Right ventricle myocardium superior (tissue), 1 donor: ENCODE measurements at places on chromosomes 11 and 22.

DNA sequence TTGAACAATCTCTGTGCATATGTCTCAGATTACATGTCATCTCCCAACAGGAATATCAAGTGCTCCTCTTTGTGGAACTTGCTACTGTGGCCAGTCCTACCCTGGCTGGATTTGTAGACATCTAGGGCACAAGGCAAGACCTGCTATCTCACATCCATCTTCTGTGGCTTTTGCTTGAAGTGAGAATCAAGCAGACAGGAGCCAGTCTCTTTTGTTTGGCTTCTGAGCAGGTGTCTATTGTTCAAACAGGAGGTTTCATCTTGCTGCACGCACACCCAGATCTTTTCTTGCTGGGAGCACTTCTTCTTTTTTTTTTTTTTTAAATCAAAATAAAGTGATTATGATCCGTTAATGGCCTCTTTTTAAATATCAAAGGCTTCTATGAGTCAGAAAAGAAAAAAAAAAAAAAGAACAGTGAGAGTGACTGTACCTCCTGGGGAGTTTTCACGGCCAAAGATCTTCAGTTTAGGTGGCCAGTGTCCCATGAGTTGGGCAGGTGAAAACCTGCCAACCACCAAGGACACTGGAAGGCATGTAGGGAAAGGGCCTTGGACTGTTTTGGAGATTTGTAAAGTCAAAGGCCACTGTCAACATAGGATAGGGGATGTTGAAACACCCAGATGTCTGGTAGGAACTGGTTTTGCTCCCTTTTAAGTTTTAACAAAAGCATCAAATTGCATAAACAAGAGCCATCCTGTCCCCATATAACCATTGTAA is 78.1 kb downstream of the CD44 start:
- no peak for DNase-seq

- DNase-seq: no peak
Measured at GRCh38 chr11:65927904-65928397, 8.7 kb downstream of the DRAP1 start.

DNA sequence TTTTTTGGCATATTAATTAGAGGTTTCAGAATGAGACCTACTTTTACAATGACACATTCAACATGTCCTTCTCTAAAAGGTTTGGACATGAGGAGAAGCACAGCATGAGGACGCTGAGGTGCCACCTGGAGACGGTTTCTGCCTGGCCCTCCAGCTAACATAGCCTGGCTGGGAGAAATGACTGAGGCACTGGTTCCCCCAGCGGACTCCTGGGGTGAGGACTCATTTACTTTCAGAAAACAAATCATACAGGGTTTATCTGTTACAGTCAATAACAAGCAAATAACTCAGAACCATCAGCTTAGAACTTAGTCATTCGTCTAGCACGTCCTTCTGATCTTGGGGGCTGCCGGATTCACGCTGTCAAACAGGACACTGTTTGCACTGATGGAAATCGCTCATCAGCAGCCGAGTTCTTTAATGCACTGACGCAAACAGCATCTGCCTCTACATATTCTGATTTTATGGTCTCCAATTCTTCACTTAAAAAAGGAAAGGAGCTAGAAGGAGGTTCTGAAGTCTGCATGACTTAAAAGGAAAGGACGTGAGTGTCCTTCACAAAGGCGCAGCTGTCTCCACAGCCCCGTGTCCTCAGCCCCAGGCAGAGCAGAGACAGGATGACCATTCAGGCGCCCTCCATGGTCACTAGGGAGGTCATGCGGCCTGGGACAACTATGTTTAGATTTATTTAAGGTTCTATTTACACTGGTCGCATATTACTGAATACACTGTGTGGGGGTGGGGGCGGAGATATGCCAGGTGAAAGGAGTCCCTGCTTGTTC is 44.2 kb downstream of the CERK start:
- DNase-seq: peak; percentile 14

DNA sequence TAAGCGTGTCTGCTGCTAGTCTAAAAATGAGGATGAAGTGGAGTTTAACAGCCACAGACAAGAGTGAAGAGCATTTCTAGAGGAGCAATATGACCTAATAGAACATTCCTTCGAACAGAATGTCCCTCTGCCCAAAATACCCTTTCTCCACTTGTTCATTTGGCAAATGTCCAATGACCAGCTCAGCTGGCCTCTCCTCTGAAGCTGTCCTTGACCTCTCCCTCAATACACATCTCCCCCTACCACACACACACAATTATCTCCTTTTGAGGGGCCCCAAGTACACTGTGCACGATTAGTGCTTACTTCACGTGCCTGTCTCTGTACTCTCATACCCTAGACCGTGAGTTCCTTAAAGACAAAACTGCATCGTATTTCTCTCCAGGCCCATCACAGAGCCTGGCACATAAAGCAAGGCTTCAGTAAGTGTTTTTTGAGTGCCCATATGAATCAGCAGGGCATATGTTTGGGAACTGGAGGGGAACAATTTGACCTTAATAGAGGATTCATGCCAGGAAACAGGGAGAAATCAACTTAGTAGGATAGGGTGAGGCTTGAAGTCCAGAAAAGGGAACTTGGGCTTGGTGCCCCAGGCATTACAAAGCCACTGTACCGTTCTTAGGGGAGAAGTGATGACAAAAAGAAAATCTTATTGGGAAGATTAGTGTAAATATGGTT is 18.1 kb upstream of the NCAM1 start:
- no peak for DNase-seq

DNA sequence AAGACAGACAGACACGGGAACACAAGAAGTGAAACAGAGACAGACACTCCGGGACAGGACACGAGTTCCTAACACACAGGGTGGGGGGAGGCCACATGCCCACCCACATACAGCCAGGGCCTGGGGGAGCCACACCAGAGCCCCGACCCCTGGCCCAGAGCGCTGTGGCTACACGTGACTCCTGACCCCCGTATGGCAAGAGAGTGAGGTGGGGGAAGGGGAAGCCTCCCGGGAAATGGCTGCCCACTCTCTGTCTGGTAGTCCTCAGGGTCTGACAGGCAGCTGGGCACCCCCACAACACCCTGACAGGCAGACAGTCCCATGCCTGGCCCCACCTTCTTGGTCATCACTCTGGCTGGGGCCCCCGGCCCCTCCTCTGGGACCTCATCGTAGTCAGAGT is 38.6 kb upstream of the PDE2A start:
- DNase-seq: no peak

DNA sequence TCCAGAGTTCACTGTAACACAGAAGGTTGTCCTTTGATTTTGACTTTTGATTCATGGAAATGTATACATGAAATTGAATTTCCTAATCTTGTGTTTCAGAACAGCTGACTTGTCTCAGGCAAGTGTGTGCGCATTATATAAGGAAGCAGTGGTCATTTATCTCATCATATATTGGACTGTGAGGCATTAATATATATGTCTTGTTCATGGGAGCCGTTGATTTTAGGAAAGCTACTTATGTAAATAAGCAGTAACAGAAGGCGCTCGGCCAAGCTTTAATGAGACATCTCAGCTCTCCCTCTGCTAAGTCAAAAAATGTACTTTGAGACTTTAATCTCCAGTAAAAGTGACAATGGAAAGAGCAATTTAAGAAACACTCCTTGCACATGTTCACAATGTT is 100.5 kb downstream of the PDHX start:
- no peak for DNase-seq

GRCh38 chr22:25448435-25449051 is 115.9 kb upstream of the GRK3 start:
- DNase-seq: no peak

DNA sequence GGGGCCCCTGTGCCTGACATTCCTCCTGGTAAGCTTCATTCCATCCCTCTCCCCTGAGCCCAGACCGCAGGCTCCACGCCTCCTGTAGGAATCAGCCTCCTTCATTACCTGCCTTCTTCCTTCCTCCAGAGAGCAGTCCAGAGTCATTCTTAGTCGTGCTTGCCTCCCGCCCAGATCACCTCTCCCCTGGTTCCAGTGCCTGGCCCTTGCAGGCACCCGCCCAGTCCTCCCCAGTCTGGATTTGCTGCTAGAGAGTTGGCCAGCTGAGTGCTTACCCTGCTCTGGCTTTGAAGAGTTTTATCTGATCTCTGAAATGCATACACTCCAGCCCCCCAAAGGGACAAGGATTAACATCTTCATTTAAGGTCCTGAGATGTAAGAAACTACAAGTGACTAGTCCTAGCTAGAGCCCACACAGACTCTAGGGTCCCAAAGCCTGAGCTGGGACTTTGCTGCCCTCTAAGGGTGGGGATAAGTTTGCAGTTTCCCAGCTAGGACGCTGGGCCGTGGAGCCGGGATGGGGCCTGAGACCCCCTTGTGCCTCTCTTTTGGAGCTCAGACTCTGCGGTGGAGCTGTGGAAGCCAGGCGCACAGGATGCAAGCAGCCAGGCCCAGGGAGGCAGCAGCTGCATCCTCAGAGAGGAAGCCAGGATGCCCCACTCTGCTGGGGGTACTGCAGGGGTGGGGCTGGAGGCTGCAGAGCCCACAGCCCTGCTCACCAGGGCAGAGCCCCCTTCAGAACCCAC is 1.6 kb downstream of the NR1H3 start:
- DNase-seq: peak; percentile 54

GRCh38 chr11:47560426-47560825 is 5.0 kb upstream of the PTPMT1 start:
- no peak for DNase-seq

GRCh38 chr22:33832558-33833151 is 87.6 kb downstream of the LARGE1 start:
- peak; percentile 65 for DNase-seq

GRCh38 chr11:74326665-74327064 is 15.2 kb upstream of the P4HA3 start:
- DNase-seq: no peak

- DNase-seq: peak; percentile 80
Measured at GRCh38 chr22:47154621-47155081, 392.2 kb downstream of the TBC1D22A start.

DNA sequence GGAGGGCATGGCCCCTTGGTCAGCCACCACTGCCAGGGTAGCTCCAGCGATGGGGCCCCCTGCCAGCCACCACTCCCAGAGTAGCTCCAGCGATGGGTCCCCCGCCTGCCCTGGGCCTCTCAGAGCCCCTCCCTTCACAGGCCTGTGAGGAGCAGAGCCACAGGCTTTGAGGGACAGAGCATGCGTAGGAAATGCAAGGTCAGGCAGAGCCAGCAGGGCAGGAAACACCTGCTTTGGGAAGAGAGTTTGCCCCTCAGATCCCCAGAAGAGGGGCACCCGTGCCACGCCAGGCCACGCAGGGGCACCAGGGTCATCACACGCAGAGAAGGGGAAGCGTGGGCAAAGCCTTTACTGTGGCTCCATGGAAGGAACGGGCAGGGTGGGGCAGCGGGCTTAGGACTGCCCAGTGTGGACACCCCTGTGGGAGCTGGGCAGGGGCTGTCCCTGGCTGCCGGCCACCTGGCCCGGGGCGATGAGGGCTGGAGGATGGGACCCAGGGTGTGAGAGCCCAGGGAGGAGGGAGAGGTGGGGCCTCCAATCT is 477.8 kb downstream of the BRD1 start:
- DNase-seq: no peak

GRCh38 chr11:27395556-27396258 is 32.7 kb upstream of the CCDC34 start:
- DNase-seq: no peak

GRCh38 chr11:64864473-64865285 is 13.7 kb downstream of the EHD1 start:
- peak; percentile 86 for DNase-seq

DNA sequence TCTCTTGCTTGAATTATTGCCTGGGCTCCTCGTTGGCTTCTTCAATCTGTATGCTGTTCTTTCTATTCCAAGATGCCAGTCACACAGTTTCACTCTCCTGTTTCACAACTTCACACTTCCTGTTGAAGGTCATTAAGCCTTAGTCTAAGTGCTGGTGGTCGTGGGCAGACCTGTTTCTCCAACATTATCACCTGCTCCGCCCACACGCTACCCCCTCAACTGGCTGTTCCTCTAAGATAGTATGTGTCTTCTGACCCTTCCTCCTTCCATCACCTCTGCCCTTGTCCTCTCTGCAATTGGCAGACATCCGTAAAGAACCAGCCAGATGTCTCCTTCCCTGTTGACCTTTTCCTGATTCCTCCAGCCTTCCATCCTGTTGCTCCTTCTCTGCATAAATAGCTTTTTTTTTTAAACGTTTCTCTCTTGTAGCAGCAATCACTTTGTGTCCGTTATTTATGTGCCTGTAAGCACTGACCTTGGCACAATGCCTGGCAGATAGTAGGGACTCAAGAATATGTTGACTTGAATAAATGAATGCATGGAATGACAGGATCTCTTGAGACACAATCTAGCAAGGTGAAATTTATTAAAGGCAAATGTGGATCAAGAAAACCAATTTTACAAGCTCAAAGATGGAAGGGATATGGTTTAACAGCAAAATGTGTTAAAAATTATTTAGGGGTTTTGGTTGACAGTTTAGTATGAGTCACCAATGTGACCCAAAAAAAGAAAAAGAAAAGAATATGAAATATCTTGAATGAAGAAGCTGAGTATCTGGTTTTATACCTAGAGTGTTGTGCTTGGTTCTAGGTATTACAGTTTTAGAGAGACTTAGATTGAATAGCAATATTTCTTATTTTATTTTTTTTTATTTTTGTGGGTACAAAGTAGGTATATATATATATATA is 12.6 kb downstream of the DIXDC1 start:
- DNase-seq: no peak

DNA sequence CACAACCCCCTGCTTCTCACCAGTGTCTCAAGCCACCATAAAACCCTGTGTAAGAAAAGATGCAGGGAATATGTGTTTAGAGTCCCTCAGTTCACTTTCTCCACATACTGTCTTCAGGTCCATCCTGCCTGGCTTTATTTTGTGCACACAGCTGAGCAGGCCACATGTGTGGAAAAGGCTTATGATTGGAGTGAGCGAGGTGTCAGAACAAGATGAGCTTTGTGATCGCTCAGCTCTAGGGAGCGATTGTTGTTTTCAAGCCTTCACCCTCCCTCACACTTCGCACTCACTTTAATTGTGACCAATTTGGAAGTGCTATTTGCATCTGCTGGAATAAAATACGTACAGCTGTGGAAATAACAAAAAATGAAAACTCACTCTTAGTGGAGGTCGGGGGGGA is 931.1 kb upstream of the TENM4 start:
- DNase-seq: no peak

DNA sequence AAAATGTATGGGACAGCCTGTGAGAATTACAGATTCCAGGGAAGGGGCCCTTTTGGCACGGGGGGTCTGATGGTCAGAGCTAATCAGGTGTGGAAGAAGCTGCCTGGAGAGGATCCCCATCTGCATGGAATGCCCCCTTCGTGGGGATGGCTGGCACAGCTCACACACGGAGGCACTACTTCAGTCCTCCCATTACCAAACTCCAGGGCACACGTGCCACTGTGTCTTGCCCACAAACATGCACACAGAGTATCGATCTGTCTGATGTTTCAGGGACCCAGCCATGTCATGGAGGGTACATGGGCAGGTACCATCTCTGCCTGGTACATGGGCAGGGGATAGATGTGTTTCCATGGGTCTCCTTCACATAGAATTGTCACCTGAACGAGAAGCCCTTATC is 14.7 kb downstream of the KCNQ1OT1 start:
- DNase-seq: peak; percentile 6

DNA sequence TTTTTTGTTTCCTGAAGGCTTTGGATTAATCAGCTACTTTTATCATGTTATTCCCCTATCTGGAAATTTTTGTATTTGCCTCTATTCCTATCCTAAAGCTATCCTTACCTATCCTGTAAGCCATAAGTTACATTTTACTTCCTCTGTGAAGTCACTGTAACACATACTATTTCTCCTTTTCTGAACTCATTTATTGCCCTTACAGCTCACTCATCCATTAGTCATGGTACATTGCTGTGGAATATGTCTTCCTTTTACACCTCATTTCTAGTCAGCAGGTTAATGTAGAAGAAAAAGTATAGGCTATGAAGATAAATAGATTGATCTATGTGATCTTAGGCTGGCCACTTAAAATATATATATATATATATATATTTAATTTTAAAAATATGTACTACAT is 28.0 kb downstream of the SWAP70 start:
- no peak for DNase-seq

GRCh38 chr11:102843489-102843888 is at the start of gene MMP3:
MMP3 (minus strand) TSS chr11:102843609; CDS start chr11:102843546, 63 bp downstream.
- DNase-seq: no peak
